ENCODE measurements at places on chromosomes 12 and 14.

DNA sequence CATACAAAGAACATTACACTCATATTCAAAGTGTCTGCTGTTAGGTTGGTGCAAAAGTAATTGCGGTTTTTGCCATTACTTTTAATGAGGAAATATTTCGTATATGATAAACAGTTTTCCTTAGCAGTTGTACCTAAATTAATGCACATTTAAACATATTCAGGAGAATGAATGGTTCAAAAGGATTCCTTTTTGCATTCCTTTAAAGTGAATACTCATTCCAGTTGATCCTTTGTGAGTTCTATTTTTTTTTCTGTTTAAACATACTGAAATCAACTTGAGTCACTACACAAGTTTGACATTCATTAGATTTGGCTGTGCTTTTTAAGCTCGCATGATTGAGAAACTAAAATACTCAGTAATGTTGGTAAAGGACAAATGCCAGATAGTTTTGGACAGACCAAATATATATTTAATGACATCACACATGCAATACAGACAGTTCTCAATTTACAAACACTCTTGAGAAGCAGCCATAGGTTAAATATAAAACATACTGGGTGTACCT is 13.8 kb upstream of the SLC38A2 start:
- peak; percentile 85 for DNase-seq

- DNase-seq, result no peak
Measured at GRCh38 chr12:27623645-27624044, 72.6 kb upstream of the REP15 start.

GRCh38 chr14:35242599-35243311 is 49.4 kb upstream of the PSMA6 start:
- no peak for DNase-seq

- no peak for DNase-seq
Measured at GRCh38 chr14:69711065-69711464, 55.9 kb upstream of the SRSF5 start.

GRCh38 chr14:51873221-51873893 is 12.9 kb downstream of the GNG2 start:
- DNase-seq, result peak; percentile 86

DNA sequence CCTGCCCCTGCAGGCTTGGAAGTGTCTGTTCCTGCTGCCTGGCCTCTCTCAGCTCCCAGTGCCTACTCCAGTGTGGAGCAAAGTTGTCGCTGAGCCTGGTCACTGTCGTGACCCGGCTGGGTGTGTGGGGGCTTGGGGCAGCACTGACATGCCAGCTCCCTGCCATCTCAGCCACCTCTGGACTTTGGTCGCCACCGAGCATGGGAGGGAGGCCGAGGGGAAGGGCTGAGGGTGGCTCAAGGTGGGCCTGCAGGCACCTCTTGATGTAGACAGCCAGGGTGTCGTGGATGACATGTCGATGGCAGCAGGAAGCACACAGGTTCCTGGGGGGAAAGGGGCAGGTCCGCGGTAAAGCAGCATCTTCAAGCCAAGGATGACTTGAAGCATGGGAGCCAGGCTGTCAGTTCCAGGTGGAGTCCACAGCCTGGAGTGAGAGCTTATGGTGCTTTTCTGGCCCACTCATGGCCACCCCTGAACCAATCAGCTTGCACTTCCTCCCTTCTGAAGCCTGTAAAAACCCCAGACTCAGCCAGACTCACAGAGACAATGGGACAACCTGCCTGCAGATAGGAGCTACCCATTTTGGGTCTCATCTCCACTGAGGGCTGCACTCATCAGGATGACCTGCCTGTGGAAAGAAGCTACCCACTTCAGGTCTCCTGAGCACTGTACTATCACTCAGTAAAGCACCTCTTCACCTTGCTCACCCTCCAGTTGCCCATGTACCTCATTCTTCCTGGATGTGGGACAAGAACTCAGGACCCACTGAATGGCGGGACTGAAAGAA is 210.1 kb downstream of the MON2 start:
- no peak for DNase-seq

DNA sequence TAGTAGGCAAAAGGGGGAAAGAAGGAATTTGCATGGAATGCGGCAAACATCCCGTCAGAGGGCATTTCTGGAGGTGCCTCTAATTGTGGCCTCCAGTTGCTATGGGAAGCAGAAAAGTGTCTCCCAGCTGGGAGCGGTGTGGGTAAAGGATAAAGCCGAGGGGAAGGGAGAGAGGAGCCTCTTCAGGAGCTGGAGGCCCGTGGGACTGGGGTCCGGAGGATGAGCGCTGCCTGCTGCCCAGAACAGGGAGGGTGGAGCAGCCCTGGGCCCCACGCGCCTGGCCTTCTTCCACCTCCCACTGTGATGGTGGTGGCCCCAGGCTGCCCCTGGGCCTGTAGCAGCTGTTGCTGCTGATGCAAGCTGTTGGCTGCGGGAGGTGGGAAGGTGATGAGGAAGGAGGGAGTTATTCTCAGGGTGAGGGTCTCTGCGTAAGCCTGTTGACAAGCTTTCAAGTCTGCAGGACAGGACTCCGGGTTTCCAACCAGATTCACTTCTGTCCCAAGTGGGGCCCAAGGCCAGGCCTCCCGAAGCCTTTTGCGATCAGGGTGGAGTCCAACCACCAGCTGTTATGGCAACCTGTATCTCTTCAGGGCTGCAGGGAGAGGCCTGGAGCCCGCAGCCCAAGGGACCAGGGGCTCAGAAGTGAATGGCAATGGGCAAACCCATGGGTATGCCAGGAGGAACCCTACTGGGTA is 19.1 kb upstream of the PGF start:
- no peak for DNase-seq

- DNase-seq, result peak; percentile 87
Measured at GRCh38 chr14:87133073-87133801, 859.7 kb downstream of the GALC start.

- DNase-seq, result no peak
Measured at GRCh38 chr12:106780010-106780631, 5.6 kb downstream of the RIC8B start.

DNA sequence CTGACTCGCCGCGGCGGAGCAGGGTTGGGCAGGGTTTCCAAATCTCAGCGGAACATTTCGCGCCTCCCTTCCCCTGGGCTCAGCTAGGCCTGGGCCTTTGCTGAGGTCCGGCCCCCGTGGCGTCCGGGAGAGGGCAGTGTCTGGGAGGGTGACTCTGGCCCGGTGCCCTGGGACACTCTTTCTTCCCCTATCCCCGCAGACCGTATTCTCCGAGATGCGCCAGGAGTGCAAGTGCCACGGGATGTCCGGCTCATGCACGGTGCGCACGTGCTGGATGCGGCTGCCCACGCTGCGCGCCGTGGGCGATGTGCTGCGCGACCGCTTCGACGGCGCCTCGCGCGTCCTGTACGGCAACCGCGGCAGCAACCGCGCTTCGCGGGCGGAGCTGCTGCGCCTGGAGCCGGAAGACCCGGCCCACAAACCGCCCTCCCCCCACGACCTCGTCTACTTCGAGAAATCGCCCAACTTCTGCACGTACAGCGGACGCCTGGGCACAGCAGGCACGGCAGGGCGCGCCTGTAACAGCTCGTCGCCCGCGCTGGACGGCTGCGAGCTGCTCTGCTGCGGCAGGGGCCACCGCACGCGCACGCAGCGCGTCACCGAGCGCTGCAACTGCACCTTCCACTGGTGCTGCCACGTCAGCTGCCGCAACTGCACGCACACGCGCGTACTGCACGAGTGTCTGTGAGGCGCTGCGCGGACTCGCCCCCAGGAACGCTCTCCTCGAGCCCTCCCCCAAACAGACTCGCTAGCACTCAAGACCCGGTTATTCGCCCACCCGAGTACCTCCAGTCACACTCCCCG is 3.0 kb downstream of the WNT1 start:
- DNase-seq, result no peak

DNA sequence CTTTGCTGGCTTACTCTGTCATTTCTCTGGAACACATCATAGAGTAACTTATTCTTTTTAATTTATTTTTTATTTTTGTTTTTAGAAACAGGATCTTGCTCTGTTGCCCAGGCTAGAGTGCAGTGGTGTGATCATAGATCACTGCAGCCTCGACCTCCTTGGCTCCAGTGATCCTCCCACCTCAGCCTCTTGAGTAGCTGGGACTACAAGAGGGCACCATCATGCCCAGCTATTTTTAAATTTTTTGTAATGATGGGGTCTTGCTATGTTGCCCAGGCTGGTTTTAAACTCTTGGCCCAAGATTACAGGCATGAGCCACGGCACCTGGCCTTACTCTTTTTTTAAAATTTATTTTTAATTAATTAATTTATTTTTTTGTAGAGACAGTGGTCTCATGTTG is 32.2 kb upstream of the RD3L start:
- DNase-seq, result no peak

Data from kidney glomerular epithelial cell (primary cell).